ENCODE measurements at places on chromosomes 3 and 15.

- no peak for DNase-seq
Measured at GRCh38 chr3:161171113-161171512, 50.0 kb upstream of the NMD3 start.

- DNase-seq, result no peak
Measured at GRCh38 chr3:14324224-14324944, 78.0 kb upstream of the SLC6A6 start.

DNA sequence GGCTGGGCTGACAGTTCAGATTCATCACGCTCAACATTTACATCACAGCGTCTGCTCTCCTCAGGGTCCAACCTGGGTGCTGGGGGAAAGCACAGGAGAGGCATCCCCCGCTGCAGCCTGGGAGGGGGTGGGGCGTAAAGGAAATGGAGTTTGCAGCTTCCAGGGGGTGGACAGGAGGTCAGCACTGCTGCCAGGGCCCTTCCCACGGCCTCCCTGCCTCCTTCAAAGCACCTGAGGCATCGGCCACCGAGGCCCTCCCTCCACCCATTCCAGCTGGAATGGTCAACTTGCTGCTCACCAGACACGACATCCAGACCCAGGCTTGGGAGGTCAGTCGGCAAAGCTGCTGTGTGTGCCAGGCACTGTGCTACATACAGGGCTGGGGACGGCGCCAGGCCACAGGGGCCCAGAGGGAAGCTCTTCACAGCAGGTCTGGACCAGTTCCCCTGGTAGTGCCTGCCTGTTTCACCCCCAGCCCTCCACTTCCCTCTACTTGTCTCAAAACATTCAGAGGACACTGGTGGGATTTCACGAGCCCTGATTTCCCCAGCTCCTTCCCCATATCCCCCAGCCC is 120.7 kb downstream of the ANP32A start:
- DNase-seq, result no peak

- DNase-seq, result no peak
Measured at GRCh38 chr3:101077361-101078011, 84.3 kb upstream of the ABI3BP start.

GRCh38 chr3:129514110-129514509 is 14.3 kb upstream of the RHO start:
- DNase-seq, result no peak
